ENCODE measurements at places on chromosomes 16 and 17.
A peak's percentile ranks its signal among the peaks of the same experiment; 100 is the strongest.

DNA sequence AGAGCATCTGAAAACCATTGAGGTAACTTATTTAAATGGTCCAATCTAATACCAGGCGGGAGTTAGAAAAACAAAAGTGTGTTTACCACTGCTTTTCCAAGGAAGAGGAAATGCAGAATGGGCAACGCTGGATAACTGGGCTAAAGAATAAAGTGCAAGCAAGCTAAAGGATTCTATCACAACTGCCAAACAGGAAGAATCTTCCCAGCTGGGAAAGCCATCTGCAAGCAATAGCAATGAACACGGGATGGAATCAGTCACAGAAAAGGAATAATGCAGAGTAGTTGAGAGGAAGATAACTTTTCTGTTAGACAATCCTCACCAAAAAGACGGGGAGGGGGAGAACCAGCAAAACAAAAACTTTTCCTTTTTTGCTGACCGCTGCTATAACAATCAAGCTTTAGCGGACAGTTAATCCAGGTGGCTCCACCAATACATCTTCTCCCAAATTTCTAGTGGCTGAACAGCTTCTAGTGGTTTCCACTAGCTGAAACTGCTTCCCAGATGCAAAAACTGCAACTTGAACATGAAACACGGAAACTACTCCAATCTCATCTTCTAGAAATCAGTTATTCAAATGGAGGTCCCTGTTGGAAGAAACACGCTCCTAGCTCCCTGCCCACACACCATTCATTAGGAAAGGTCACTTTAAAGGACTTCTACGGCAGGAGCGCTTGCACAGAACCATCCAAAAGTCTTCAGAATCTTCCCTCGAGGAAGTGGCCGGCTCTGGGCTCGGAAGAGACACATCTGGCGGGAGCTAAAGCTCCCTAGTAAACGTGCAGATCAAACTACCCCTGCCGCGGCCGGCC, 929 bp downstream of the TMEM11 start:
- DNase-seq = no peak

DNA sequence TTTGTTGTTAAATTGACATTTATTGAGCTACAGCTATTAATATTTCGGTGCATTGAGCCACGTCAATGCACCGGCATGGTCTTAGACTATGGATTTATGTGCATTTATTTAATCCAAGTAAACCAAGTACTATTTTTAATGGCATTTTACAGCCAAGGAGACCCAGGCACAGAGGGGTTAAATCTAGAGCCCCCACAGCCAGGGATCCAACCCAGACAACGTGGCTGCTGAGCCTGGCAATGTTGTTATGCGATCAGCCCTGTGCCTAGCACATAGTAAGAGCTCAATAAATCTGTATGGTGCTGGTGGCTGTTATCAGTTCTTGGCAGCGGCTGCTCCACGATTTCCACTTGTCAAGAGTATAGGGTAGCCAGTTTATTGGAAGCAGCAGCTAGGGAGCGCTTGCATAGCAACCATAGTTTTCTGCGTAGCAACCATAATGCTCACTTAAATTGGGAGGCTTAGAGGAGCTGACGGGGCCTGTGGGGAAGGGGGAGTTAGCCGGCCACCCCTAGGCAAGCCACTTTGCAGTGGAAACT, 541 bp upstream of the RBBP6 start:
- no peak for DNase-seq

GRCh38 chr17:5120036-5120435, 4.2 kb downstream of the USP6 start:
- no peak for DNase-seq

DNA sequence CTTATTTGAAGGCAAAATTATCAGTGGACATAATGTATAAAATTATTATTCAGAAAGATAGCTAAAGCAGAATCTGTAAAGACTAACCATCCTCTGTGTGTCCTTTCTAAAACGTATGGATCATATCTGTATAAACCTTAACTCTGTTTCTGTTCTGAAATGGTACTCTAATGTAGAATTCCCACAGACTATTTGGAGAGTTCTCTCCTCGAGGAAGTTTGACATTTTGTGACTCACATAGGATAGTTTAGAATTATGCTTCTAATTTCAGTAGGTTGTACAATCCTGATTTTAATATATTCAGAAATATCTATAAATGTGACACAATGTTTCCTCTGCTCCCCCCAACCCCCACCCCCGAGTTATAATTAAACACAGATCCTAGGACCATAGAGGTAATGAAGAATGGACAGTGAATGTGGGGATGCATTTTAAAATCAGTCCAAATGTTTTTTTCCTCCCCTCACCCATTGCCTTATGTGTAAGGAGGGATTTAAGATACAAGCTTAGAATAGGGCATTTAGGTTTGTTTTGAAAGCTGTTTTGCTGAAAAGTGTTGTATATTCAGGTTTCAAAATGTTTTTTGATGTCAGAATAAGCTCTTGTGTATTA, 66.8 kb downstream of the BCAS3 start:
- DNase-seq = no peak

- DNase-seq = no peak
Measured at GRCh38 chr16:2428784-2429033, 538 bp upstream of the CCNF start.

GRCh38 chr17:57782062-57782490, 37.0 kb upstream of the CCDC182 start:
- no peak for DNase-seq

DNA sequence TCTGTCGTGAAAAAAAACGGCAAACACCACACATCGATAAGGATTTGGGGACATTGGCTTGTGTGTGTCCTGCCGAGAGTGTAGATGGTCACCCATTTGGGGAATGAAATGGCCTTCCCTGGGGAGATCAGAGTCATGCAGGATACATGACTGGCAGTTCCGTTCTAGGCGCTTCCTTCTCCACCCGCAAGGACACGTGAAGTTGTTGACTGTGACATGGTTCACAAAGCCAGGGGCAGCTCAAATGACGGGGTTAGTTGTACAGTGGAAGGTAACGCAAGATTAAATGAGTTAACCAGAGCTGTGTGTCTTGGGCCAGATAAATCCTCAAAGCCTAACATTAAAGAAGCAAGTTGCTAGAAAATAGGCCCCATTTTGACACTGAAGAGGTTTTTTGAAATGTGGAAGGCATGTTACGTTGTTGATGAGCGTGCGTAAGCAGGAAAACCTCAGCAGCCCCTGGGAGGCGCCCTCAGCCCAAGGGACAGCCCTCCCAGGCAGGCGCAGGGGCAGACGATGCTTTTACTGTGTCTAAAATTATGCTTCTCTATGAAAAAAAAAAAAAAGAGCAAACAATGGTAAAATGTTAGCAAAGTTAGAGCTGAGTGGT, 35.9 kb upstream of the CHMP6 start:
- DNase-seq = no peak

DNA sequence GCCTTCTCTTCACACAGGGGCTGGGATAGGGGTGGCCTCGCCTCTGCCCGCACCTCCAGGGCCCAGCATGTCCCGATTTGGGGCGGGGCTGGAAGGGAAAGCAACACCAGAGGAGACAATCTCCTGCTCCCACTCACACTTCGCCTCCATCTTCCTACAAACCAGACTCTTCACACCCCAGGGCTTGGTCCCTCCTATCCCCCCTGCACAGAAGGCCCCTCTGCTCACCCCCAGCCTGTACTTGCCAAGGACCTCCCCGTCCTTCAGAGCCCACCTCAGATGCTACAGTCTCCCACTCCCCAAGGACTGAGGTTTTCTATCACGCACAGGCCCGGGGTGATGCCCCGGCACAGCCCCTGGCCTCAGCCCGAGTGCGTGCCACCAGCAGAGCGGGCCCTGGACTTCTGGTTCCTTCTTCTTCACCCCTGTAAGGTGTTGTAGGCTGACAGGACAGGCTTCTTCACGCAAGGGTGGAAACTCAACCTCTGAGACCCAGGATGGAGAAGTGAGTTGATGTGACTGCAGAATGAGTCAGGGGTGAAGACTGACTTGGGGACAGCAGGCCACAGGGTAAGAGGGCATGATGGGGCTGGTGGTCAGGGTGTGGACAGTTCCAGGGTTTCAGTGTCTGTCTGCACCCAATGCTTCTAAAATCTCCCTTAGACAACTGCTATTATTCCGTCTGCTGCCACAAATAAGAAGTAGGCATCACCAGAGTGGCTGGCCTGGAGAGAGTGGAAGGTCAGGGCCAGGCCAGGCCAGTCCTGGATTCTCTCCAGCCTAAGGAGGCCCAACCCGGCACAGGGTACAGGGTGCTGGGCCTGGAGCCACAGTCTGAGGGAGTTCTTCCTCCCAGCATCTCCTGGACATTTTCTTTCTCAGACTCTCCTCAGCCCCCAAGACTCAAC, 2.5 kb downstream of the ITGAE start:
- DNase-seq = no peak

- DNase-seq = no peak
Measured at GRCh38 chr17:59435238-59435637, 103.8 kb downstream of the YPEL2 start.

GRCh38 chr16:68487203-68487514, 38.9 kb upstream of the SMPD3 start:
- no peak for DNase-seq

DNA sequence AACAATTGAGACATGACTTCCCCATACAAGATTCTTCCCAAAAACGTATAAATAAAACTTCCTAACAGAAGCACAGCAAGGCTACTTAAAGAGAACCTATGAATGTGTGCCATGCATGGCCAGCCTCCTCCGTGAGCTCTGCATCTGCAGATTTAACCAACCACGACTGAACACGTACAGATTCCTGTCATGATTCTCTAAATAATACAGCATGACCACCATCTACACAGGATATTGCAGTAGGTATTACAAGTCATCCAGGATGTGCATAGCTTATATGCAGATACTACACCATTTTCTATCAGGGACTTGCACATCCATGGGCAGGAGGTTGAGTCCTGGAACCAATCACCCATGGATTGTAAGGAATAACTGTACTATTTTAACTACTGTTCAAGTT, 1.4 kb upstream of the QRICH2 start:
- no peak for DNase-seq

- DNase-seq = no peak
Measured at GRCh38 chr17:13044572-13045065, 26.8 kb upstream of the ELAC2 start.

GRCh38 chr17:22409160-22409751, 716.9 kb downstream of the KCNJ18 start:
- no peak for DNase-seq

DNA sequence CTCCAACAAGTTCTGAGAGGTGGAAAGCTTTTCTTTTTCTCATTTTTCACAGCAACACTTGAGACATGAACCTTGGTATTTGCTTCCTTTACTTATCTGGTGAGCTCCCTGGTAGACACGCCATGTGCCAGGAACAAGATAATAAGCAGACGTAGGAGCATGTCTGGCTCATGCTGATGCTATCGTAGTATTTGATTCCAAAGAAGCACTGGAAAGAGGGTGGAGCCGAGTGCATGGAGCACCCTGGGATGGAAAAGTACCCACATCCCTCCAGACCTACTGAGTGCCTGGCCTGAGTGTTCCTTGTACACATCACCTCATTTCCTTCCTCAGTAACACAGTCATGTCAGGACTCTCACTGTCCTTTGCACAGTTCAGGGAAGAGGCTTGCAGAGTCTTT, 231.0 kb downstream of the CBLN1 start:
- DNase-seq = no peak

GRCh38 chr17:13534946-13535345, 66.8 kb downstream of the HS3ST3A1 start:
- DNase-seq = no peak

DNA sequence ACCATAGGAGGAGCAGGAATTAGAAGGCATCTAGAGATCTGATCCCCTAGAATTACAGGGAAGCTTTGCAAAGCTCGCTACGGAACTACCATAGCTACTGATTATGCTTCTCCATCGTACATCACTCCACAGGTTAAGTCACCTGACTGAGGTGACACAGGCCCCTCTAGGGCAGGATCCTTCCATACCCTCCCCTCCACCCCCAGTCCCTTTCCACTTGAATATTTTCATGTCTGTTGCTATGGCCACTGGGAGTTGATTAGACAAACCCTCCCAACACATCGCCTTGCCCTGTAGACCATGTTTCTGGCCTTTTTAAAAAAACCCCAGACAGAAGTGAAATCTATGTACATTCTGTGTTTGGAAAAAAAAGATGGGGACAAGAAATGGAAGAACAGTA, 287.1 kb downstream of the SOX9 start:
- DNase-seq = no peak

GRCh38 chr16:17812771-17813170, 342.0 kb upstream of the XYLT1 start:
- no peak for DNase-seq

DNA sequence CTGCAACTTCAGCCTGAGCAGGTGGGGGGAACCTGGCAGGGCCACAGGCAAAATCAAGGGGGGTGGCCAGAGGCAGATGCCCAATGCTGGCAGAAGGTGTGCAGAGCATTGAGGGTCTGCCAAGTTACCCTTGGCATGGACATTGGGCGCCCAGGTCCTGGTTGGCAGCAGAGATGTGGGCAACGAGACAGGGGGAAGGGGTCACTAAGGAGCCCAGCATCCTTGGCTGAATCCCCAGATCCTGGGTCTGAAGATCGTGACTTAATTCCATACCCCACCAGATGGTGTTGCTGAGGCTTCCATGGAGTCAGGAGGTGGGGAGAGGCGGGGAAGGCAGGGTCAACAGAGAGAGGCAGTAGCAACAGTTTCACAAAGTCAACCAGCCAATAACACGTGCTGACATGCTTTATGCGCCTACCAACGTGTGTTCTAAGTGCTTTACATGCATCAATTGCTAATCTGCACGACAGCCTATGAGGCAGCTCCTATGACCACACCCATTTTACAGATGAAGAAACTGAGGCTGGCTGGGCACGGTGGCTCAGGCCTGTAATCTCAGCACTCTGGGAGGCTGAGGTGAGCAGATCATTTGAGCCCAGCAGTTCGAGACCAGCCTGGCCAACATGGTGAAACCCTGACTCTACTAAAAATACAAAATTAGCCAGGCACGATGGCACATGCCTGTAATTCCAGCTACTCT, 83.3 kb downstream of the GSG1L start:
- no peak for DNase-seq

GRCh38 chr17:29732613-29733012, 109.9 kb upstream of the CORO6 start:
- DNase-seq = no peak

DNA sequence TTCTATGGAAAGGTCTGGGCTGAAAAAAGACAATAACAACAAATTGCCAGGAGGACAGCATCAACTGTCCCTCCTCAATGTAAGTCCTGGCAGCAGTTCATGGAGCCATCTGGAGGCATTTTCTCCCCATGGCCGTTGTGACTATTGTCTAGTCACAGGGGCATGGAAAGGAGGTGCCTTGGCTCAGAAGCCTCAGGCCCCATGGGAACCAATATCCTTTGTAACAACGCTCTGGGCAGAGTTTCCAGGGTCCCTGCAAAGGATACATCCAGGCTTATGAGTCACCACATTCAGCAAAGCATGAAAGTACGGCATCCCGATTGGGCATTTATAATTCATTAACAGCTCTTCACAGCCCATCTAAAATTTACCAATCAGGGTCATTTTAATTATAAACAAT, 85.2 kb downstream of the GLG1 start:
- no peak for DNase-seq

DNA sequence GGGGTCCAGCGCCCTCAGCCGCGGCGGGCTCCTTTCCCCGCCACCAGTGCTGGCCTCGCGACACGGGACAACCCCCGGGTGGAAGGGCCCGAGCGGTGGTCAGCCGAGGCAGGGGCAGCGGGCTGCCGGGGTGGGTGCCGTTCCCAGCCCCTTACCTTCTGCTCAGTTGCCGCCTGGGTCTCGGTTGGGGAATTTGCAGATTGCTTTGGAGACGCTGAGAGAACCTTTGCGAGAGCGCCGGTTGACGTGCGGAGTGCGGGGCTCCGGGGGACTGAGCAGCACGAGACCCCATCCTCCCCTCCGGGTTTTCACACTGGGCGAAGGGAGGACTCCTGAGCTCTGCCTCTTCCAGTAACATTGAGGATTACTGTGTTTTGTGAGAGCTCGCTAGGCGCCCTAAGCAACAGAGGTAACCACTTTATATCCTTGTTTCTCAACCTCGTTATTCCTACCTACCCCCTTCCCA, 381 bp downstream of the CTNS start:
- DNase-seq = peak; percentile 5

All from activated T-cell treated with anti-CD3 and anti-CD28 coated beads for 4 hours (primary cell).